ENCODE measurements at places on chromosomes 7 and 10. TPM values are rescaled to one million over a fixed set of nuclear protein-coding genes. Genes with fewer than 3 reads are reported as not detected.

Gene HECW1
- total RNA-seq, result 0.91 TPM

Gene SMKR1
- total RNA-seq, result not detected

Gene NUTM2B
- 2.6 TPM for total RNA-seq

Gene GALNT17
- total RNA-seq, result 2.4 TPM

Gene HOXA3
- 3.1 TPM for total RNA-seq

Gene CALHM3
- not detected for total RNA-seq

Gene CYP3A4
- total RNA-seq, result not detected

Gene UFSP1
- total RNA-seq, result 2.3 TPM

Gene AKR1C8
- not detected for total RNA-seq

Gene ZNF3
- 34.0 TPM for total RNA-seq

Gene ATP6V0A4
- total RNA-seq, result not detected

Gene CLRN3
- not detected for total RNA-seq

Gene PIK3AP1
- 189 TPM for total RNA-seq

Gene OPN1SW
- total RNA-seq, result not detected

Gene PLCE1
- 14.5 TPM for total RNA-seq

Gene MCMBP
- total RNA-seq, result 58.5 TPM

Gene PDE1C
- total RNA-seq, result 1.4 TPM

All from spleen (tissue), 13 donors.